ENCODE measurements at places on chromosomes 2 and 18. TPM values are rescaled to one million over a fixed set of nuclear protein-coding genes. Genes with fewer than 3 reads are reported as not detected.
A peak's percentile ranks its signal among the peaks of the same experiment; 100 is the strongest.

DNA sequence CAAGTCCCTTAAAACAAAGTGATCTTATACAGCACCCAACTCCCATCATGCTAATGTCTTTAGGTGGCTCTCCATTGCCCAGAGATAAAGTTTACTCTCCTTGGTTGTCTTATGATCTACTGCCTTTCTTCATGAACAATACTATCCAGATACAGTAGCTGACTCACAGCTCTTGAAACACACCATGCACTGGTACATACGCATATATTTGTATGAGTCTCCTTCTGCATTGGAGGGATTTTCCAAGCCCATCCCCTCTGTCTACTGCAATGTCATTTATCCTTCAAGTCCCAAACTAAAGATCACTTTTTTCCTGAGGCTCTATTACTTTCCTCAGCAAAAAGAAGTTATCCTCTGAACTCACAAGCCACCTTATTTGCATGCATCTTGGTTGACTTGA lies 84.7 kb upstream of the LRATD1 start:
- no peak for DNase-seq

- no peak for DNase-seq
Observed at GRCh38 chr2:12046641-12047040, 300.2 kb downstream of the LPIN1 start.

- no peak for DNase-seq
Observed at GRCh38 chr2:225740086-225740485, 340.6 kb downstream of the NYAP2 start.

DNA sequence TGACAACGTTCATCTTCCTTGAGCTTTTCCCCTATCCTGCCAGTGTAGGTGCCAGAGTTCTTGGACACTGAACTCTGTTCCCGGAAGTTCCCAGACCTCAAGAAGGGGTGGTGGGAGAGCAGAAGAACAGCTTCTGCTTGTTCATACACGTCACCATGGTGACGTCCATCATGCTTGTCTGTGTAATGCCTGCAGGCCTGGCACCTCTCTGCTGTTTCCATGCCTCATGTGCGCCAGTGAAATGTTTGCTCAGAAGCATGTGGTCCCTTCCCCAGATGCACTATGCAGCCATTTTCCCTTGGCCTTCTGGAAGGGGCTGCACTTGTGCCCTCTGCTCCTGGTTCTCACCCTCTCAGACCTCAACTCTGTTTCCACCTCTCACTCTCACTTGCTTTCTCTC lies 210.8 kb upstream of the NABP1 start:
- DNase-seq: no peak

- no peak for DNase-seq
Observed at GRCh38 chr2:219911541-219911940, 284.1 kb downstream of the SLC4A3 start.

DNA sequence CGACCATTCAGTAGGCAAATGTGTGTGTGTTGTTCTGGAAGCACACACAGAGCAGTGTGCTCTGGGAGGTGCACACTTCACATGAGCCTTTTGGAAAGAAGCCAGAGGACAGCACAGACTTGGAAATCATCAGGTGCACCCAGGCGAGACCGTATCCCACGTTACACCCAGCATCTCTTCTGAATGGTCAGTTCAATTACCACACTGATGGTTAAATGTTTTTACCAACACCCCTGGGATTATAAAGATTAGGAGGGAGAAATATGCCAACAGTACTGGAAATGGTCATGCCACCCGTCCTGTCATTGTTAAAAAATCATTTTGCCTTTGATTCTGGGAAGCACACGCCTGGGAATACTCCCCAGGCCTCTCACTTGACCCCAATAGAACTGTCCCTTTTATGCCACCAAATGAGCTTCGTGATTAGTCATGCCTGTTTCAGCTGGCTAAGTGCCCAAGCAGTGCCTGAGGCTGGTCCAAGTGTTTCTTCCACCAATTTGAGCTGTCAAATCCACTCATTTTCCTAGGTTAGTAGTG lies 183.7 kb downstream of the NRP2 start:
- DNase-seq: no peak

DNA sequence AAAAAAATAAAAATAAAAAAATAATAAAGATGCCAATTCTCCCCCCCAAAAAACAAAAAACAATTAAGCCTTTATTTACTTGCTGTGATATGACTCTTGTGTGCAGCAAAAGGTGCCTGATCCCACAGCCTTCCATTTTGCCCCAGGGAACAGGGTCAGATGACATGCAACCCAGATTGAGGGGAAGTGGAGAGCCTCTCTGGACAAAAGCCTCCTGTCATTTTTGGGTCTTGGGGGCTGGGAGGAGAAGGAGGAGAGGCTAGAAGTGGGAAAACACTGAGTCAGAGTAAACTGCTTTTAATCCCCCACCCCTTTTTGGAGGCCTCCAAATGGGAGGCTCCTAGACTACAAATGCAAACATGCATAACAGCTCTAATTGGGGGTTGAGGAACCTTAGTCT lies 46.6 kb upstream of the SCG2 start:
- no peak for DNase-seq

DNA sequence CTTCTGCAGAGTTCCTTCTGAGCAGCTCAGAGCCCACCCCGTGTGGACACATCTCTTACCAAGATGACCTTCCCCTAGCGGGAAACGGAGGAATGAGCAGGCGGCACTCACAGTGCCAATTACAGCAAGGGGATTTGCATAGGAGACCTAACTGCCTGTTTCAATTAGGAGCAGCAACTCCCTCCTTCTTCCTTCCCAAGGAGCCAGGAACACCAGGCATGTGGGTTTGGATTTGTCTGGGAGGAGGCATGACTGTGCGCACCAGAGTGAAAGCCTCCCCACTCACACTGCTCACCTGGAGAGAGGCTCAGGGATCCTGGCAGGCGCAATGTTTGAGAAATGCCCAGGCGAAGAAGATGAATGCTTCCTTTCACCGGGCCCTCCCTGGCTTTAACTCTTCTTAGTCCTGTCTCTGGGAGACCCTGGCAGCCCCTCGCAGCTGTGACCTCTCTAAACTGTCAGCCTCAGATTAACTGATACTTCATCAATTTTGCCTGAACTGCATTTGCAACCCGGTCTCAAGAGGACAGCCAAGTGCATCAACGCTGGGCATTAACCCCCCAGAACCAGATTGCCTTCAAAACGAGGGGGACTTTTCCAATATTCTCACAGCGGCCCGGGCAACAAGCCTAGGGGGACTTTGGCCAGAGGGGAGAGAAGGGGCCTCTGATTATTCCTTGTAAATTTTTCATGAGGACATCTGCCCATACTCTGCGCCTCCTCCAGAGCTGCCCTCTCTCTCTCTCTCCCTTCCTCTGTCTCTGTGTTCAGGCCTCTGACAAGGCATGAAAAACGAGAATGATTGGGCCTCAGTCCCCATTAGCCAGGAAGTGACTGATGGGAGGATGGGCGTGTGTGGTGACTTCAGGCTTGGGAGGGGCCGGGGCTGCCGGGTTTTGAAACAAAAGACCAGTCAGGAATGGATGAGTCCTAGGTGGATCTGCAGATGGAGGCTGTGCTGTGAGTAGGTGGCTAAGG lies 93.8 kb downstream of the CMPK2 start:
- no peak for DNase-seq

DNA sequence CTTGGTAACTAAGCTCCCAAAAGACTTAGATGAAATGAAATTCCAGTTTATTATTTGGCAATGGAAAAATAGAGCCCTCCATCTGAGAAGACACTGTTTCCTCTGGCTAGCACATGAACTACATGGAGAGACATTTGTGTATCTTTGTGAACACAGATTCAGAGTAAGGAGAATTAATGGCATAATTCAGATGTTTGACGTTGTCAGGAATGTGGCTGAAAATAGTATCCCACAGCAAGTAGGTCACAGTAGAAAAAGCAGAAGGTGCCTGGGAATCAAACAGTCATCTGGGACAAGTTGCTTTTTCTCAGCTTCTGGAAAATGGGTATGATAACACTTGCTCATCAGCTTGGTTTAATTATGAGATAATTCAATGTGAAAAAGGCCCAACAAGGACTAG lies 288.6 kb downstream of the PTPRM start:
- no peak for DNase-seq

GRCh38 chr2:116917196-116917595 lies 897.3 kb upstream of the DDX18 start:
- no peak for DNase-seq

DNA sequence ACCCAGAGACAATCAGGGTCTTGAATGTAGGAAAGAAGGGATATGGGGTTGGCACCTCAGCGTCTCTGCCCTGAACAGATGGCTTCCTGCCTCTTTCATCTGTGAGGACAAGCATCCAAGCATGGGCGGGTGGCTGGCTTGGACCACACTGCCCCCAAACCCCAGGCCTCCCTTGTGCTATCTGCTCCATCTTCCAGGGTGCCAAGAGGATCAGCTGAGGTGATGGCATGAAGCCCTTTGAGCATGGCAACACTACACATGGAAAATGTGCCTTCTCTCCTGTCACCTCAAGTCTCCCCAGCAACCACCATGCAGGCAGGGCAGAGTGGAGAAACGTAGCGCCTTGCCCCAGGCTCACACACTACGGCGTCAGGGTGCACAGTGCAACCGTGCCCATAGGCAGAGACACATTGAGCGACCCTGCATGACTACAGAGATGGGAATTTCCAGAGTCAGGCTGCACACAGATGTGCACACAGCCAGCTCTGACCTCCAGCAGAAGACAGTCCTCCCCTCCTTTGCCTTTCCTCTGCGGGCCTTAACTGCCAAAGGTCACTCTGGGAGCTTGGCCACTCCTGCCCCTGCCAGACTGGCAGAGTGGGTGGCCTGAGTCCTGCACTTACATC lies 1.5 kb downstream of the KCNIP3 start:
- DNase-seq: no peak

- no peak for DNase-seq
Observed at GRCh38 chr2:238320648-238321281, 447 bp downstream of the TRAF3IP1 start.

DNA sequence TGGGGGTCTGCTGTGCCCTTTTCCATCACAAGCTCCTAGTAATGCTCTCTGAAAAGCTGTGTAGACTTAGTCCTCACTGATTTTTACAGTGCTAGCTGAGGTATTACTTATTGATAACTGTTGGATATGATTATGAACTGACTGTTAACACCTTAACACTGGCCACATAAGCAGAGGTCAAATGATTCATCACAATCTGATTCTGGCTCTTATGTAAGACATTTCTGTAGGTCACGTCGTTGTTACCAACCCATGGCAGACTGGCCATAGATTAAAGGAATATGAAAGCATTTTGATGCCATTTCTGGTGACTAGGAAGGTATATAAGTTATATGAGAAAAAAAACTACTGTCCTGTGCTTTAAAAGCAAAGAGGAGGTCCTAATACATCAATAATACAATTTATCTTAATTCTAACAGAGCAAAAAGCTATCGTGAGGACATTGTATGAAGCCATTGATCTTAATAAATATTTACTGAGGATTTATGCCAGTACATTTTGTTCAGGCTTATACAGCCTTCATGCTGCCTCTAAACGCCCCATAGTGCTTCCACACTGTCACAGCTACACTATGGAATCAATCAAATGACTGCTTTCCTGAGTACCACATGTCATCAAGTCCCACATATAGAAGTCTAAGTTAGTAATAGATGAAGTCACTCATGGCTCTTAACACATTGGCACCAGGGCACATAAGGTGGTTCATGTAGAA lies 6.9 kb upstream of the RND3 start:
- no peak for DNase-seq

GRCh38 chr2:39498786-39499185 lies 61.7 kb upstream of the MAP4K3 start:
- DNase-seq: no peak

- no peak for DNase-seq
Observed at GRCh38 chr2:215619022-215619958, 183.4 kb upstream of the FN1 start.

DNA sequence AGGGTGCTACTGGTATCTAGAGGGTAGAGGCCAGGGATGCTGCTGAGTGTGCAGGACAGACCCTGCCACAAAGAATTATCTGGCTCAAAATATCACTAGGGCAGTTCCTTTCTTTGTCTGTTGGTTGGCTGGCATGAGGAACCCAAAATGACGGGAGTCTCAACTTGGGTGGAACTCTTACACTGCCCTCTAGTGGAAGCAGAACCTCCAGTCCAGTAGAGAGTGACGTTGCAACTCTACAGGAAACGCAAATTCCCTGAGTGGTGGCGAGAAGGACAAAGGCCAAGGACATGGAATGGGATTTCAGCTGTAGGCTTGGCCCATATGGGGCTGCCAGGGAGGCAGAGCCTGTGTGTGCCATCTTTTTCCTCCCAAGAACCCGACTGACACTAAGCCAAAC lies 47.1 kb downstream of the COPS8 start:
- DNase-seq: no peak

- DNase-seq: no peak
Observed at GRCh38 chr2:47725808-47726207, 57.1 kb upstream of the MSH6 start.

GRCh38 chr2:65503746-65504145 lies 71.3 kb upstream of the SPRED2 start:
- DNase-seq: peak; percentile 44

GRCh38 chr18:75110846-75111415 lies 98.0 kb downstream of the PTGR3 start:
- DNase-seq: no peak

- DNase-seq: peak; percentile 14
Observed at GRCh38 chr2:16321872-16322271, 343.8 kb downstream of the CYRIA start.

Gene DAW1
- total RNA-seq: 0.76 TPM

Gene ANKRD30B
- 5.5 TPM for total RNA-seq

Gene BOLL
- total RNA-seq: not detected

Gene CRYBA2
- 0.79 TPM for total RNA-seq

Gene IL1F10
- total RNA-seq: not detected

Gene EFHD1
- 366 TPM for total RNA-seq

Gene SPATA3
- not detected for total RNA-seq

Gene GREB1
- total RNA-seq: 23.6 TPM

Gene ABCG8
- 4.7 TPM for total RNA-seq

Gene CDH19
- total RNA-seq: 16.0 TPM

Data from dorsolateral prefrontal cortex (tissue), 122 donors.